ENCODE measurements at places on chromosomes 13 and 19.

- no peak for DNase-seq
These were observed 7.5 kb downstream of the COG3 start for GRCh38 chr13:45472171-45472705.

DNA sequence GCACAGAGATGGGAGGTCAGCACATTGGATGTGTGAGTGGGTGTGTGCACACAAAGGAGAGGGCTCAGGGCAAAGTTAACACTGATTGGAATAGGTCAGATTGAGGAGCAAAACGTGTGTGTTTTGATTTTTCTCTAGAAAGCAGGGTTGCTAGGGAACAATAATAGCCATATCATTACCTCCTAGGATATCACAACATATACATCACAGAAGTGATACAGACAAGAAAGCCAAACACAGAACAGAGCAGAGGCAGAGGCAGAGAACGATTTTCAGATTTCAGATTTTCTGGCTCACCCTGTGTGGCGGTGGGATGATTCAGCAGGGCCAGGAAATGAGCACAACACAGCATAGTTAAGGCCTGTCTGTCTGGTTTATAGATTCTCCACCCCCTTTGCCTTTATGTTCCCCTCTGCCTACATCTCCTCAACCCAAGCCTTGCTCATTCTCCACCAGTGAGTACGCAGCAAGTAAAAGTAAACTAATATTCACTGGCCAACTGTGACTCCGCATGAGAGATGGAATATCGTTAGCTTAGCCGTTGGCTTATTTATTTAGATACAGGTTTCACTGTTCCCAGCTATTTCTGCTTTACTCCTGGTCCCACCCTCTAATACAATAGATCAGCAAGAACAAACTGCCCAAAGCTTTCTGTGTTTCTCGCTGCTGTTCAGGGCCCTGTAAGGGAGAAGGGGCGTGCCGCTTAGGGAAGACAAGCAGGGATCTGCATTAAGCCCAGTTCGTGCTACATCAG, 182.7 kb upstream of the TSC22D1 start:
- DNase-seq: no peak

GRCh38 chr13:113588394-113589111, 4.0 kb downstream of the TFDP1 start:
- no peak for DNase-seq

DNA sequence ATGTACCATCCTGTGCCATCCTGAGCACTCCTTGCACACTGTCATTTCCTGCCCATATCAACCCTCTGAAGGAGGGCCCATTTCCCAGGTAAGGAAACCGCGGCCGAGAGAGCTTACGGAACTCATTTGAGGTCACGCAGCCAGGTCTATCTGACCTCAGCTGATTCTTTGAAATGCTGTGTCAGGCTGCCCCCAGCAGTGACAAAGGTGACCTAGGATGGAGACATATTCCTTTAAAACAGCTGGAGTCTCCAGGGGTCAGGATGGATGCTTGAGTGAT, 42.2 kb upstream of the VSTM2B start:
- no peak for DNase-seq
